ENCODE measurements at places on chromosomes 11 and 22.

DNA sequence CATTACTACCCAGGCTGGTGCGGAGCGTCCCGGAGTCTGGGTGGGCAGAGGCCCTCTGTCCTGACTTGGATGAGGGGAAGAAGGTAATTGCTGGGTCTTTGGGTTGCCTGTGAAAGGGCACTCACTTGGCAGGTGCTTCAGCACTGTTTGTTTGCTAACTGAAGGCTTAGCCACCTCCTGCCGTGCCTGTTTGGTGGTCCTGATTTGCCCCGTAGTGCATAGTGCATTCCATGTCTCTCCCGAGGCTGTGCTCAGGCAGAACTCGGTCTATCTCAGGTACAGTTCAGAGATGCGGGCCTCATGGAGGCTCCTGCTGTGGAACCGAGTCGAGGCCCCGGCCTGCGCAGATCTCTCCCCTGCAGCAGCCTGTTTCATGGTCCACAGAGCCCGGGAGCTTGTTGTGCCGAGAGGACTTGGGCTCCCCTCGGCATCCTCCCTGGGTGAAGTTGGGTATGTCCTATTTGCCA lies 146.2 kb downstream of the TBC1D22A start:
- DNase-seq, result no peak

DNA sequence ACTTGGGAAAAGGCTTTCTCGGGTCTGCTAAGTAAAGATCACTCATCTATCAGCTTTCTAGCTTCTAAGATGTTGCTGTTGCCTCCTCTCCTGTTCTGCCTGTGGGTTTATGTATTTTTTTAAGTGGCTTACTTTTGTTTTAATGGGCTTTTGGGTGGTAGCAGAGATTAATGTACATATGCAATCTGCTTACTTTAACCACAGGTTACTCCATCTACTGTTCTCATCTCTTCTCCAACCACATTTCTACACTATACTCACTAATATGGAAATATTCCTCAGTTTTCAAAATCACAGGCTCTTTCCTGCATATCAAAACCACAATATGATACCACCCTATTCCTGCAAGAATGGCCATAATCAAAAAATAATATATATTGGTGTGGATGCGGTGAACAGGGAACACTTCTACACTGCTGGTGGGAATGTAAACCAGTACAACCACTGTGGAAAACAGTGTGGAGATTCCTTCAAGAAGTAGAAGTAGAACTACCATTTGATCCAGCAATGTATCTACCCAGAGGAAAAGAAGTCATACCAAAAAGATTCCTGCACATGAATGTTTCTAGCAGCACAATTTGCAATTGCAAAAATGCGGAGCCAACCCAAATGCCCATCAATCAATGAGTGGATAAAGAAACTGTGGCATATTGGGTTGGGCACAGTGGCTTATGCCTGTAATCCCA lies 288.8 kb downstream of the SWAP70 start:
- DNase-seq, result no peak

GRCh38 chr11:132184079-132184478 lies 813.7 kb downstream of the NTM start:
- DNase-seq, result no peak

DNA sequence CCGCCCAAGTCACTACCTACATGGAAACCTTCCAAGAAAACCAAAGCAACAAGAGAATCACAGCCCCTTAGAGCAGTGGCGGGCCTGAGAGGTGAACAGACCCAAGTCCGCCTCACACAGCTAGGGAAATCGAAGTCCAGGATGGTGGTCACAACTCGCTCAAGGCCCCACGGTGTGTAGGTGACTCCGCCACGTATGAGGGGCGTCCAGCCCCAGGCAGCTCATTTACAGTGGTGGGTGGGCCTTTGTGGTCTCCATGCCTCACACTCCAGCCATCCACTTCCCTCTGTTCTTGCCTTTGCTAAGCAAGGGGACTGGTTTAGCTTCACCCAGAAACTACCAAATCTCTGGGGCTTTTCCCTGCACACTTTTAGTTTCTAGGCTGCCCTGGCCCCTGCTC lies 9.7 kb upstream of the TCF20 start:
- no peak for DNase-seq

- DNase-seq, result no peak
Measured at GRCh38 chr11:62905296-62905695, 15.9 kb downstream of the CHRM1 start.

DNA sequence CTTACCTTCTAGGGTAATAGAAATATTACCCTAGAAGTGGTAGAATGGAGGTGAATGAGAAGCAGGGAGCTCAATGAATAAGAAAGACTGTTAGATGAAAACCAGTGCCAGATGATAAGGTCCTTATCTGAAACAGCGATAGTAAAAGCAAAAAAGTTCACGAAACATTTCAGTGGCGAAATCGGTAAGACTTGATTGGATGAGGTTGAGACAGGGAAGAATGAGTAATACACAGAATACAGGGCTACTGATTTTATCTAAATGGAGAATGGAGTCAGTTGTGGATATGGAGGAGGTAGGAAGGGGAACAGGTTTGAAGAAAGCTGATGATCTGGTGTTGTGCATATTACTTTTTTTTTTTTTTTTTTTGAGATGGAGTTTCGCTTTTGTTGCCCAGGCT lies 96.5 kb downstream of the GALNT18 start:
- no peak for DNase-seq

Data from fibroblast of mammary gland (primary cell).